ENCODE measurements at places on chromosomes 2 and 18.

DNA sequence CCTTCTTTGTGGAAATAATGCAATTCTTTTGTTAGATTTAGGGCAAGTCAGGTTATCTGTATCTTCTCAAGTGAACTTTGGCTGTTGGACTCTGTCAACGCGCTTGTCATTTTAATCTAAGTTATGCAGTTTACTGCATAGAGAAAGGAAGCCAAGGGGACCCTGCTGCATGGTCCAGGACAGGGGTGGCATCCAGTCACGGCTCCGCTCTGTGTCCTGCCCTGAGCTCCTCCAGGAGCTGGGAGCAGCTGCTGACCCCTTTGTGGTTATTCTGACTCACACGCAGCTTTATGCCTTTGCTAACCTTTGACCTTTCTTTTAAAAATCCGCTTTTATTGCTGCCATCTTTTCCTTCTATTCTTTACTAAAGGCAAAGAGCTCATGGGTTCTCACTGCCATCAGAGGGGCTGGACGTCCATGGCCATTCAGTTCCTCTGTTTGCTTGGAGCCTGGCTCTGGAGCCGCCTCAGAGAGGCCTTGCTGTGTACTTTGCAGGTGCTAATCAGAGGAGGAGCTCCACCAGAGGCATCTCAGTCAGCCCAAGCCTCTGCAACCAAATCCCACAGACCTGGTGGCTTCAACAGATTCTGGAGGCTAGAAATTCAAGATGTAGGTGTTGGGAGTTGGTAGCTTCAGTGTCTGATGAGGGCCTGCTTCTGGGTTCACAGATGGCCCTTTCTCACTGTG, 39.3 kb downstream of the SNTG2 start:
- DNase-seq: no peak

DNA sequence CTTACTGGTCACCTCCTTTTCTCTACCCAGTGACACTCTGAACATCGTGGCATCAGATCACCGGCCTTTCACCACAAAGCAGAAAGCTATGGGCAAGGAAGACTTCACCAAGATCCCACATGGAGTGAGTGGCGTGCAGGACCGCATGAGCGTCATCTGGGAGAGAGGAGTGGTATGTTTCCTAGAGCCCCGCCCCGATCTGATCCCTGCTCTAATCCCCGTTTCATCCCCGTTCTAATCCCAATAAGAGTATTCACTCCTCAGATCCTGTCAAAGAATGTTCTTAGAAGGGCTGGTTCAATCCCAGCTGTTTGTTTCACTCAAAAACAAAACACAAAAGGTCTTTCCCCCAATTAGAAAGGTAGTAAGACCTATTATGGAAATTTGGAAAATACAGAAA, 30.4 kb upstream of the MAPRE3 start:
- peak; percentile 21 for DNase-seq

DNA sequence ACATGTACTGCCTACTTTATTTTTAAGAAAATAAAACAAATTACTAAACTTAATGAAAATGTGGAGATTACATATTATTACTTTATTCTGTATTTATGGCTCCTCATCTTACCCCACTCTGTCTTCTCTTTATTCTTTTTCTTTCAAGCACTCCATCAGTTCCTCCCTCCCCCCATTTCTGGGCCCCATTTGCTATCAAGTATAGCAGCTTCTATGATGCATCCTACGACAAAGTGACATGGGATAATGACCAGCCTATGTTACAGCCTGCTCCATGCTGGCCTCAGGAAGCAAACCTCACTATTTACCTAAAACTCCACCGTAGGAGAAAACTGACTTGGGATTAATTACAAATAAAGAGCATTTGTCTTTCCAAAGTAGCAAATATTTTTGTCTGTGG, 58.8 kb downstream of the RND3 start:
- DNase-seq: peak; percentile 32

DNA sequence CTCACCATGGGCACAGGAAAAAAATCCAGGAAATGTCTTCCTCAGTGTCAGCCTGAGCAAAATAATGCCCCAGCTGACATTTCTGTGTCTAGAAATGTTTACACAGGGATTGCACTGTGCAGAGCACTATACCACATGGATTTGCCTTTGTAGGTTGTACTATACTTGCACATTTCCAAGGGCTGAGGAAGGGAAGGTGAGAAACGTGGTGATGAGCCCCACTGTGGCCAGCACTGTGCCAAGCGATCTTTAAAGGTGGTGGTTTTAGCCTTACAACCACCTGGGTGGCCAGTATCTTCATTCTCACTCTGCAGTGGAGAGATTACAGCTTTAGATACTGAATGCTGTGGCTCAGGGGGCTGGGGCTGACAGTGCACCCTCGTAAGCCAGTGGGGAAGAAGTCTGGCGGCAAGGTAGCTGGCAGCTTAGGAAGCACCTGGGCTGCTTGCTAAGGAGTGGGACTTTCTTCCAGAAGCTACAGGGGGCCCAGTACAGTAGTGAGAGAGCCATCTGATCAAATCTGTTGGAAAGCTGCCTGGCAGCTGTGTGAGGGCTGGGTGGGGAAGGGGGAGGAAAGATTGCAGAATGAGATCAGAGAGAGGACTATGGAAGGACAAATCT, 81.4 kb upstream of the MSH2 start:
- DNase-seq: peak; percentile 38

- DNase-seq: no peak
Observed at GRCh38 chr18:60500960-60501359, 128.4 kb upstream of the MC4R start.

DNA sequence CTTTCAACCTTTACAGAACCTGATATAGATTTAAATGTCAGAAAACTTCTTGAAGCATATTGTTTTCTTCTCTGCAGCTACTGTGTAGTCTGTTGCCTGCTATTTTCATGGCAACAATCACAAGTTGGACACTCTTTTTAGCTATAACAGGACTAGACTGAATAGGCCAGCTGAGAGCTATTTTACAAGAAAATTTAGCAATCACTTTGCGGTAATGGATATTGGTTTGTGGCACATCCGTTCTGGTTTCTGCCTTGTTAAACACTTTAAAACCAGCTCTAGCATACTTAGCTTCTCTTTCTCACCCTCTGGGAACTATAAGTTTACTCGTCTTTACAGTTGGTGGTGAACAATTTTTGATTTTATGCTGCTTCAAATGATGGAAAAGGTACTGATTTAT, 125.7 kb downstream of the MAP2 start:
- DNase-seq: no peak

GRCh38 chr2:48841126-48841525, 85.6 kb upstream of the LHCGR start:
- no peak for DNase-seq

DNA sequence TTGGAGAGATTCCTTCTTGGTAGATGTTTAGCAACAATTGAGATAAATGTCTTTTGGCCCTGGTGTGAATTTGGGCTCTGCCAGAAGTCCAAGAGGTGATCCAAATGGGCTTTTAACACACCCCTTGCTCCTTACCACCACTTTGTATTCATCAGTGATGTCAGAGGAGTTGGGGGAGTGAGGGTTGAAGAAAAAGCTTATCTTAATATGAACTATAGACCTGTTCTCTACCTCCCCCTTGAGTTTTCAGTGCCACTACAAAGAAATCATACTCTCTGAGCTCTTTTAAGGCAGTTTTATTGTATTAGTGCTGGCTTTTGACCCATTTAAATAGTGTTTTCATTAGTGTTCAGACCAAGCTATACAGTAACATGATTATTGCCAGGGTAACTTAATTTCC, 229.1 kb downstream of the PHLPP1 start:
- DNase-seq: no peak

DNA sequence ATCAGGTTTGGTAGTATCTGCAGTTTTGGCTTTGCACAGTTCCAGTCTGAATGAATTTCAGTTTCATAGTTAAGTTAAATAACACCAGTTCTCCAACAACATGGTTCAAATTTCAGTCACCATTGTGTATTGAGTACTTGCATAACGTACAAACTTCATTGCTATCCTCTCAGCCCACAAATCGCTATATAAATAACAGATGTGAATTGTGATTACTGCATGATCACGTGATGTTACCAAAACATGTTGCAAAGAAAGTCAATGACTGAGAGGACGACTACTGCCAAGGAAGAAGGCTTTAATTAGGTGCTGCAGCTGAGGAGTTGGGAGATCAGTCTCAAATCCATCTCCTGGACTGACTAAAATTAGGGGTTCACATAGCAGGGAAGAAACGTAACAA, 48.2 kb downstream of the COL4A4 start:
- DNase-seq: no peak

DNA sequence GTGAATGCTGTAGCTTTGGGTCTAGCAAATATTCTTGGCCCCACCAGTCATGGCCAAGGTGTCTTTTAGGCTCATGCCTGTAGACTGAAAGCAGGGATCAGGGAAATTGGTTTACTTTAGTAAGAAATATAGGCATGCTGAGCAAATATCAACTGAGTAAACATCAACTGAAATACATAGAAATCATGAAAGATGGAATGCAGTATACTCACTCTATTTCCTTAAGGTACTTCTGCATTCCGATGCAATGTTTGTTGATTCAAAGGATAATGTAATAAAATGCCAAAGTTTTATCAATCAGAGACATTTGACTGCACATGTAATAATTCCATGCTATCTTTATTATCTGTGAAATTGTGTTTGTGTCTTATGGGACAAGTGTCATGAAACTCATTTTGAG, 19.6 kb upstream of the IL1R1 start:
- DNase-seq: no peak

DNA sequence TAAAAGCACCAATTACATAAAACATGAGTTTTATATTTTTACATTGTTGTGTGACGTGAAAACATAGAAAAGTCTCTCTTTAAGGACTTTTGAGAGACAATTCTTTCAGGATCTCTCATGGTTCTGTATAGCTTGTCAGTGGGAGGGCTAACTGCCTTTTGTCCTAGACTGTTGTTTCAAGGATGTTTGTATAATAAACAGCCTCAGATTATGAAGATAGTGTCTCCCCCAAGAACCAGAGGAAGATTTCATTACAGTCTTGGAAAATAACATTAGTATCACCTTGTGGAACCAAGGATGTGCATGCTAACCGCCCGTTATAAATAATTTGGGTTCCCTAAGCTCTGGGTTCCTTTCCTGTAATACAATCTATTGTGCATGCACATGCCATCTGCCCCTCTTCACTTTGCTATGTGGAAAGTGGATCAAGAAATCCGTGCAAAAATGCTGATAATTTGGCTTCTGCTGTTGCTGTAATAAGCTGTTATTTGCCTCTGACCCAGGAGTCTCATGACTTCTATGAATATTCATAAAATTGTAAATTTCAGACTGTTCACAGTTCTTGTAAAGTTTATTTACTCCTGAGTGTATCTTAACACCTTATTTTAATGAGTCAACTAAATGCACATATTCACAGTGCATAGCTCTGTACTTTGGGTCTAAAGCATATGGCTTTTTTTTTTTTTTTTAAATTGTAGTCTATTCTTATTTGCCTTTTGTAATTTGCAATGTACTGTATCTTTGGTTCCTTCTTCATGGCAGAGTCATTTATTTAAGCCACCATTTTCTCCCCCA, 265.5 kb downstream of the PTH2R start:
- DNase-seq: peak; percentile 51

GRCh38 chr2:85302121-85302520, 25.7 kb downstream of the TGOLN2 start:
- DNase-seq: no peak

DNA sequence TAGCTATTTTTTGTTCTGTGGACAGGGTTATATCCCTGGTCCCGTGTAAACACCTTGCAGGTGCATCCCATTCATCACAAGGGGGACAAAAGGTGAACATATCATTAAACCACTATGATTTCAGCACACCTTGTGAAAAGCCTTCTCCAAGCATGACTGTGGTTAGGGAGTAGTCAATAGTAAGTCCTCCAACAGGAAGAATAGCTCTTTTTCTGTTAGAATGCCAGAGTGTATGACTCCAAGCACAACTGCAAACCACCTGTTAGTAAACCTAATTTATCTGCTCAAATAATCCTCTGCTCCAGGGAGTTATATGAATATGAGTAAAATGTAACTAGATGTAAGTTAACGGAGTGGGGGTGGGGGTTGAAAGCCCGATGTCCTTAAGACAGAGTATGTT, 240.5 kb downstream of the AGPS start:
- no peak for DNase-seq
